ENCODE measurements at places on chromosomes 2 and 18. TPM values are rescaled to one million over a fixed set of nuclear protein-coding genes. Genes with fewer than 3 reads are reported as not detected.

Gene MROH2A
- total RNA-seq, result not detected

Gene TMEM182
- 0.88 TPM for total RNA-seq

Gene EN1
- total RNA-seq, result 0.37 TPM

Gene BIN1
- 45.4 TPM for total RNA-seq

Gene MAP3K19
- total RNA-seq, result not detected

Gene IL36G
- total RNA-seq, result not detected

Gene RAB1A
- 81.5 TPM for total RNA-seq

Gene FSHR
- not detected for total RNA-seq

Gene HOXD8
- 0.62 TPM for total RNA-seq

Gene EMILIN2
- 16.3 TPM for total RNA-seq

Gene CNTNAP5
- total RNA-seq, result not detected

Gene RAX
- not detected for total RNA-seq

Gene CCT7
- total RNA-seq, result 202 TPM

Gene EML6
- 0.20 TPM for total RNA-seq

Gene GPR45
- not detected for total RNA-seq

Gene VSNL1
- total RNA-seq, result not detected

Measured in cardiac ventricle fibroblast (primary cell).